Mucosa of gallbladder (tissue), 1 donor: ENCODE measurements at places on chromosomes 7 and 10. TPM values are rescaled to one million over a fixed set of nuclear protein-coding genes. Genes with fewer than 3 reads are reported as not detected.
A peak's percentile ranks its signal among the peaks of the same experiment; 100 is the strongest.

- no peak for DNase-seq
These were observed 896.9 kb downstream of the SORCS1 start for GRCh38 chr10:106267591-106267990.

GRCh38 chr7:99788554-99788953 lies 4.6 kb upstream of the CYP3A4 start:
- no peak for DNase-seq

Gene MRLN
- not detected for total RNA-seq

Gene SNX13
- 52.3 TPM for total RNA-seq

DNA sequence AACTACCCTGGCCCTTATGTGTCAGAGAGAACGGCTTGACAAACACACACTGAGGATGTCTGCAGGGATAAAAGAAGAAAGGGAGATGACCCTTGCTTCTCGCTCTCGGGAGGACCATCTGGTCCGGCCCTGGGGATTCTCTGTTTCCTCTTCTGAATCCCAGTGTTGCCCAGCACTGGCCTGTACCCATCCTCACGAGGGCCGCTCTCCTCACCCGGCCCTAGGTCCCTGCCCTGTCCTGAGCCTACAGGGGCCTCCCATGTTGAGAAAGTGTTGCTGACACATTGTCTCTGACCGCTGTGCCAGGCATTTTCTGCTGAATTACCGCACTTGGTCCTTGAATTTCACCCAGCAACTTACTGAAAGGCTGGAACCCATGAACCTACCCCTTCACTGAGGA lies 171.9 kb upstream of the LANCL2 start:
- DNase-seq, result no peak

DNA sequence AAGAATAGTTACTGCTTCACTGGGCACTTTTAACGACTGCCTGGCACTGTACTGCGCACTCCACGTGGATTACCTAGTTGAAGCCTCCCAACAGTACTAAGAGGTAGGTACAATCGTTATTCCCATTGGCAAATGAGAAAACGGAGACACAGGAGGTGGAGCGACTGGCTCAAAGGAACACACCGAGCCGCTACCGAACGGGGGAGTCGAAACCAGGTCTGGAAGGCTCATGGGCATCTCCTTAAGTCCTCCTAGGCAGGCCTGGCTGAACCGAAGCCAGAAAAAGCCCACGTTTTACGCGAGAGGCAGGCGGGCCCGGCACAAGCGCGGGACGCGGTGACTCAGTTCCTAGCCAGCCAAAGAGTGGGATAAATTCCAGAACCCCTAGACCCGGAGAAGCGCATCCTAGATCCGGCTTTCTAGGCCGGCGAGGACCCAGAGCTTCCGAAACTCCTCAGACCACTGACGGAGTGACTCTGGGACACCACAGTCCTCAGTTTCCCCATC lies 472 bp downstream of the PDAP1 start:
- no peak for DNase-seq

DNA sequence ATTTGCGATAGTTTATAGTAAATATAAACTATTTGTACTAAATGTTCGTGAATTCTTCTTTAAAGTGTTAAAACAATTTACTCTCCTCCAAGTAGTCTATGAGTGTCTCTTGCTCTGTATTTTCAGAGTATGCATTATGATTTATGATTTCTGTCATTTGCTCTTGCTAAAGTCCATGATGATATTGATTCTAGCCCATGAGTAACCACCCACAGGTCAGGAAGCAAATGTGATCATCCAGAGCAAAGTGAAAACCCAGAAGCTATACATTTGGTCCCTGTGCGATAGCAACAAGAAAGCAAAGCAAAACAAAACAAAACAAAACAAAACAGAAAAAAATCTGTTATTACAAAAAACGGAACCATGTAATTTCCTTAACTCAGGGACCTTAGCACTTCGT lies 225.9 kb downstream of the HDAC9 start:
- DNase-seq, result no peak

- DNase-seq, result peak; percentile 74
These were observed 23.7 kb downstream of the ZNF775 start for GRCh38 chr7:150402671-150403321.

Gene CH25H
- total RNA-seq, result 4.0 TPM

DNA sequence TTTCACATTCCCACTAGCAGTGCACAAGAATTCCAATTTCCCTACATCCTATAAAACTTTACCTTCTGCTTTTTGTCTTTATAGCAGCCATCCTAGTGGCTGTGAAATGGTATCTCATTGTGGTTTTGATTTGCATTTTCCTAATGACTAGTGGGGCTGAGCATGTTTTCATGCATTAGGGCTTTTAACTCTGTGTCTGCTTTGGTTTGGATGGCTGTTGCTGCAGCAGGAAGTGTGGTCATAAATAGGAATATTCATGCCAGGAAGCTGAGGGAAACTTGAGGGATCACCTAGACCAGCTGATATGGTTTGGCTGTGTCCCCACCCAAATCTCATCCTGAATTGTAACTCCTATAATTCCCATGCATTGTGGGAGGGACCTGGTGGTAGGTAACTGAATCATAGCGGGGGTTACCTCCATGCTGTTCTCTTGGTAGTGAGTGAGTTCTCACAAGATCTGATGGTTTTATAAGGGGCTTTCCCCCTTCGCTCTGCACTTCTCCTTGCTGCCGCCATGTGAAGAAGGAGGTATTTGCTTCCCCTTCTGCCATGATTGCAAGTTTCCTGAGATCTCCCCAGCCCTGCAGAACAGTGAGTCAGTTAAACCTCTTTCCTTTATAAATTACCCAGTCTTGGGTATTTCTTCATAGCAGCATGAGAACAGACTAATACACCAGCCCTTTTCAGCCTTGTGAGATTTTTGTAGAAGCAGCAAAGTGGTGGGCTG lies 181.8 kb upstream of the PITRM1 start:
- no peak for DNase-seq

Gene KLF14
- not detected for total RNA-seq

GRCh38 chr7:63012633-63013183 lies 985.9 kb upstream of the ZNF722 start:
- DNase-seq, result no peak

Gene HECTD2
- 12.0 TPM for total RNA-seq

DNA sequence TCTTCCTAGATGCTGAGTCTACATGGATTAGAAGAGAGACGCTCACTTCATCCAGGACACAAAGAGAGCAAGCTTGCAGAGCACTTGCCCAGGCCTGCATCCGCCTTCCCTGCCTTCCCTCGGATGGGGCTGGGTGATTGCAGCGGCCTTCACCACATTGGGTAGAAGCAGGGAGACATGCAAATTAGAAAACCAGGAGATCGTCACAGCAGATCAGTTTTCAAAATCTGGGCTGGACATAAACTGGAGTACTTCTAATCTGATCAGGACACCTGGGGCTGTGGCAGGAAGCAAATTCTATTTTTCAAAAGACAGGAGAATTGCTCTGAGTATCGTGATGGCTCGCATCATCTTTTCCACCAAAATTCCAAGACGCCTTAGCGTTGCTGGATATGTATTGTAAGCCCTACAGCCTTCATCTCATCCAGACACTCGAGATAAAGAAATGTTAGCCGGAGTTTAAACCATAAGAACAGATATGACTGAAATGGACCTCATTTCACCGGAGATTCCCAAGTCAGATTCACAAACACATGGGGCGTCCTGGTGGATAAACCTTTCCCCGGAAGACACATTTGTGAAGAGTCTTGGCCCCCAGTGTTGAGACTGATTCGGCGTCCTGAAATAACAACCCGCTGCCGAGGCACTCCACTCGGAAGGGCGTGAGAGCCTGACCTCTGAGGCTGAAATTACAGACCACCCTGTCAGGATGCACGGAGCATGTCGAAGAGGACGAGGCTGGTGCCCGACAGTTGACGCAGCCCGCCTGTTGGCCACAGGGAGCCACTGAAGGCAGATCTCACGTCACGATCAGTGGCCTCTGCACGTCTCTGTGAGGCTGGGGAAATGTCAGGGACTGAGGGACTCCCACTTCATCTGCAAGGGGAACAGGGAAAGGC lies 91.2 kb upstream of the PARD3 start:
- no peak for DNase-seq

GRCh38 chr7:41885748-41886147 lies 182.9 kb upstream of the INHBA start:
- no peak for DNase-seq

DNA sequence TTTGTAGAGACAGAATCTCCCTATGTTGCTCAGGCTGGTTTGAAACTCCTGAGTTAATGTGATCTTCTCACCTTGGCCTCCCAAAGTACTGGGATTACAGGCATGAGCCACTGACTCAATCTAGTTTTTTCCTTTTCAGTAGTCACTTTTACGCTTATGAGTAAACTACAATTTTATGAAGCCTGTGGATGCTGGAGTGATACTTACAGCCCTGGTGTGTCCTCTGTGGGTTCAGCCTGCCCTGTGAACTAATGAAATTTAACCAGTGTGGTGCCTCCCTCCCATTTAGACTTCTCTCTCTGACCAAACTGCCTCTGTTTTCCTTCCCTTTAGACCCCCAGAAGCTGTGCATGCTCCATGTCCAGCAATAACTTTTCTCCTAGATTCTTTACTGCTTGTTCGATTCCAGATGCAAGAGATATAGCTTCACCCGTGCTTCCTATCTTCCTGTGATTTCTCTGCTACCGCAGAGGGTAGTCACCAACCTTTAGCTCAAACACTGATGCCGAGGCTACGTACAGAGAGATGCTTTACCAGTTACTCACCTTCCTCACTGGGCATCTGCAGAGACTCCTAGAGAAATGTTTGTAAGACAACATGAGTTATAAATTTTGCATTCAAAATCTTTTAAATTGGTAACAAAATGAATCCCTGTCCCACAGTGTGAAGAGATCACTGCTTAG lies 90.8 kb downstream of the KIAA1217 start:
- DNase-seq, result no peak

Gene SFMBT2
- 19.8 TPM for total RNA-seq

- peak; percentile 69 for DNase-seq
These were observed 99.6 kb downstream of the PRPF18 start for GRCh38 chr10:13686331-13686752.

GRCh38 chr10:42933448-42934340 lies 143.2 kb upstream of the RET start:
- peak; percentile 29 for DNase-seq

Gene OR13A1
- total RNA-seq, result not detected

Gene CCL24
- 0.92 TPM for total RNA-seq

GRCh38 chr7:150972023-150972468 lies 6.1 kb downstream of the KCNH2 start:
- peak; percentile 82 for DNase-seq

DNA sequence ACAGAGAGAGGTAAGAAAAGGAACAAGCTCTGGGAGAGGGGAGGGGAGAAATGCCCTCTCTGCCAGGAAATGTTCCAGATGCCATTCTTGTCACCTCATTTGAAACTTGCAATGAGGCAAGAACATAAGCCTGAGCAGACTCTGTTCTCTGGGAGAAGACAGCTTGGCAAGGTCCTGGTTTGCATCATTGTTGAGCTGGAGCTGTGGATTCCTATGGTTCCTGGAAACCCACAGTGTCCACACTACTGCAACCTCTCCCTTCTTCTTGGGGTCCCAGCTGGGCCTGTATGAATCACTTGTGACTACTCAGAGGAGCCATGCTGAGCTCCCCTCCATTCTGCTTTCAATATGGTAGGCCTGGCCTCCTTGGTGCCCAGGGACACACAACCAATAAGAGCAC lies 60.8 kb upstream of the HECTD2 start:
- peak; percentile 66 for DNase-seq

DNA sequence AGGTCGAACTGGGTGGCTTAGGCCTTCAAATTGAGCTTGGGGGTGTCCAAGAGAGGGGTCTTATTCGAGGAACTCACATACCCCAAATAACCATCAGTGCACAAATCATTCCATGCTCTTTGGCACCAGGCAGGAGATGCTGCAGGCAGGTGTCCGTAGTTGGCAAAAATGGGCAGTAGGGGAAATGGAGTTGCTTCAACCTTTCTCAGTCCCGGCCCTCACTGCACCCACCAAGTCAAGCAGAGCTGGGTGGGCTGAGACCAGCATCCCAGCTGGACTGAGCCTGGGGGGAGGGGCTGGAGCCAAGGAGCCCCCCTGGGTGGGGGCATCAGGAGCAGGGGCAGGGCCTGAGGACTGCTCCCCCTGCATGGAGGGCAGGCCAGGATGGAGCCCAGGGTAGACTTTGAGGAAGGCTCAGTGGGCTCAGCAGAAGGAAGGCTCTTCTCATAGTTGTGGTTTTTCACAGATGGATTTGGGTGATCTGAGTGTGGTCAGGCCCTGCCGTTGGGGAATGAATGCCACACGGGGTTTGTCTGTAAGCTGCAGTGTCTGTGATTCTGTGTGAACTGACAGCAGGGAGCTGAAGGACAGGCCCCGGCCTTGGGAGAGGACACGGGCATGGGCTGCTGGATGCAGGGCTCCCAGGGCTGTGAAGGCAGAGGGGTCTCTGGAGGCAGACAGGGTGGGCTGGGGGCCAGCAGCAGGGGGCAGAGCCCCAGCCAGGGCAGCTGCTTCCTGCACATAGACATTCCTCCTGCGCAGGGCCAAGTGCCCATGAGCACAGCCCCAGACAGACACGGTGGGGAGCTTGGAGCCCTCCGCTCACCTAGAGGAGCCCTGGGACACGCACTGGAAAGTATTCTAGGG lies 144.5 kb downstream of the ADCY1 start:
- DNase-seq, result no peak
